ENCODE measurements at places on chromosomes 11 and 22. TPM values are rescaled to one million over a fixed set of nuclear protein-coding genes. Genes with fewer than 3 reads are reported as not detected.

DNA sequence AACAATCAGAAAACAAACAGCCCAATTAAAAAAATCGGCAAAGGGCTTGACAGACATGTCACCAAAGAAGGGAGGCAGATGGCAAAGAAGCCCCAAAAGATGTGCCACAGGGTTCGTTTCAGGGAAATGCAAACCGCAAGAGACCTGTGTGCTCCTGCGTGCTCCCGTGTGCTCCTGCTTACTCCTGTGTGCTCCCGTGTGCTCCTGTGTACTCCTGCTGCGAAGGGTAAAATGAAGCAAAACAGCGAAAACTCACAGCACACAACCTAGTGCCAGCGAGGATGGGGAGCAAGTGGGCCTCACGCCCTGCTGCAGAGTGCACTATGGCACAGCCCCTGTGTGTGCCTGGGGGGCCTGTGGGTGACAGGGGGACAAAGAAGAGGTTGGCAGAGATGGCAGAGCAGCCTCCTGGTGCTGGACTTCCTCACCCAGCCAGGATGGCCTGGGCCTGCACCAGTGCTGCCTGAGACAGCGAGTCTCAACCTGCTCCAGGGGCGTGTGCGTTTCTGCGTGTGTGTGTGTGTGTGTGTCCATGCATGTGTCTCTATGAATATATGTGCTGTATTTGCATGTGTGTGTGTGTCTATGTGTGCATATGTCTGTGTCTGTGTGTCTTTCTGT, 14.0 kb downstream of the ASCL2 start:
- H3K27ac ChIP-seq: peak overlapping the region; percentile 84
- DNase-seq: no peak
- no peak overlapping the region for H3K4me3 ChIP-seq

DNA sequence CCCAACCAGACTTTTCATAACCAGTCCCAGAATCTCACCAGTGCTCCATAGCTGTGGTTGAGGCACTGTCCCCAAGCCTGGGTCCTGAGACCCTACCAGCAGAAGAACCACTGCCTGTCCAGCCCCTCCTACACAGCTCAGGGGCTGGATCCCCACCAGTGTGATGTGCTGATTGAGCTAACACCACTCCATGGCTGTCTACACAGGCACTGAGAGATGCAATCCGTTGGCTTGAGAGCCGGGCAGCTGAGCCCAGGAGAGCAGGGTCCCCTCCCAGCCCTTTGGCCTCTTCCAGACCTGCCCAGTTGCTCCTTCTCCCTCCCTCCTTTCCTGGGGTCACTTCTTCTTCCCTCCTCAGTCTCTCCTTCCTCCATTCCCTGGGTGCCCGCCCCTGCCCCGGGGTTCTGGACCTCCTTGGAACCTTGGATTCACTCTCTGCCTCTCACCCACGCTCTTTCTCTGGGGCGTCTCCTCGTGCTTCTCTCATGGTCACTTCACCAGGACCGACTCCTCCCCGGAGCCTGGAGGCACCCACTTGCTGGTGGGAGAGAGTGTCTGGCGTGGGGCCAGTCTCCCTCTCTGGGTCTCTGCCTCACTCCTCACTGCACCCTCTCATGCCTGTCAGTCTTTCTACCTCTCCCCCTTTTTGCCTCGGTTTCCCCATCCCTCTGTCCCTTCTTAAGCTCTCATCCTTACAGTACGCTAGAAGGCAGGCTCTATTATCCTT, 706 bp upstream of the SCYL1 start:
- peaks cover 7% of the 10 kb centered on the region for H3K36me3 ChIP-seq
- H3K27ac ChIP-seq: no peak overlapping the region
- peaks cover 27% of the 10 kb centered on the region for H3K4me1 ChIP-seq

KRTAP5-7 gene
- 0.41 TPM for total RNA-seq

DNA sequence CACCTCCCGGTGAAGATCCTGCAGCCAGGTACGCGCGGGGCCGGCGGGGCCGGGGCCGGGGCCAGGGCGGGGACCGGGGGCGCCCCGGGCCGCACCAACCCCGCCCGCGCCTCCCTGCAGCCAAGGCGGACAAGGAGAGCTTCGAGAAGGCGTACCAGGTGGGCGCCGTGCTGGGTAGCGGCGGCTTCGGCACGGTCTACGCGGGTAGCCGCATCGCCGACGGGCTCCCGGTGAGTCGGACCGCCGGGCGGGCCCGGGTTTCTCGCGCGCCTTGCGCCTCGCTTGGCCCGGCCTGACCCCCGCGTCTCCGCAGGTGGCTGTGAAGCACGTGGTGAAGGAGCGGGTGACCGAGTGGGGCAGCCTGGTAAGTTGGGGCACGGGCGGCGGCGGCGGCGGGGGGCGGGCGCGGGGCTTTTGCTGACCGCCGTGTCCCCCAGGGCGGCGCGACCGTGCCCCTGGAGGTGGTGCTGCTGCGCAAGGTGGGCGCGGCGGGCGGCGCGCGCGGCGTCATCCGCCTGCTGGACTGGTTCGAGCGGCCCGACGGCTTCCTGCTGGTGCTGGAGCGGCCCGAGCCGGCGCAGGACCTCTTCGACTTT, 531 bp downstream of the PIM3 start:
- peak overlapping the region; percentile 86 for H3K27ac ChIP-seq
- H3K27me3 ChIP-seq: no peaks in the 10 kb centered on the region
- no peak for DNase-seq
- H3K4me3 ChIP-seq: peak overlapping the region; percentile 80
- H3K36me3 ChIP-seq: peaks cover 2% of the 10 kb centered on the region
- H3K4me1 ChIP-seq: no peaks in the 10 kb centered on the region

DNA sequence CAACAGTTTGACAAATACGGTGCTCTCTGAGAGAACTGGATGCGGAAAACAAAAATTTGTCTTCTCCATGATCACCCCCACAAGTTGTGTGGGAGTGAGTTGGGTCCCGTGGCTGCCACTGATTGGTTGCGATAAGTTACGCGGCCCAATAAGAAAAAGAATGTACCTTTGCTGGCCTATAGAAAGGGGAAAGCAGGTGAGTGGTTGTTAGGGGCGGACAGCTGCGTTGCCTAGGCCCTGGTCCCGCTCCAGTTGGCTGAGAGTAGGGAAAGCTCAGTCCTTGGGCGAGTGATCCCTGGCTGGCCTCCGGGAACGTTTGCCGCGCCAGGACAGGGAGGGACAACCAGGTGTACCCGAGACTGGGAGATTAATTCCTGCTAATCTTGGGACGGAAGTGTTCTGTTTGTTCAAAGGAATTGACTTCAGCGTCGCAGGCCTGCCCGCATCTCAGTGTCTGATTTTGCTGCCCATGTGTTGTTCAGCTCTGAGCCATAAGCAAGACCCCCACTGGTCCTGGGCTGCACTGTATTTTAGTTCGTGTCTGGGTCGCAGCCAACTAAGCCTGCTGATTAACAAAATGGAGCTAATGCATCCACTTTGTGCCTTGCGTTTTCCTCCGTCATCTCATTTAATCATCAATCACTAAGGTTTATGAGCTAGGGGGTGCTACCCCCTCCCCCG, 773 bp upstream of the SYVN1 start:
- peak; percentile 80 for DNase-seq
- no peaks in the 10 kb centered on the region for H3K27me3 ChIP-seq
- H3K4me3 ChIP-seq: peak overlapping the region; percentile 98
- peaks cover 20% of the 10 kb centered on the region for H3K4me1 ChIP-seq
- H3K27ac ChIP-seq: peak overlapping the region; percentile 100

DNA sequence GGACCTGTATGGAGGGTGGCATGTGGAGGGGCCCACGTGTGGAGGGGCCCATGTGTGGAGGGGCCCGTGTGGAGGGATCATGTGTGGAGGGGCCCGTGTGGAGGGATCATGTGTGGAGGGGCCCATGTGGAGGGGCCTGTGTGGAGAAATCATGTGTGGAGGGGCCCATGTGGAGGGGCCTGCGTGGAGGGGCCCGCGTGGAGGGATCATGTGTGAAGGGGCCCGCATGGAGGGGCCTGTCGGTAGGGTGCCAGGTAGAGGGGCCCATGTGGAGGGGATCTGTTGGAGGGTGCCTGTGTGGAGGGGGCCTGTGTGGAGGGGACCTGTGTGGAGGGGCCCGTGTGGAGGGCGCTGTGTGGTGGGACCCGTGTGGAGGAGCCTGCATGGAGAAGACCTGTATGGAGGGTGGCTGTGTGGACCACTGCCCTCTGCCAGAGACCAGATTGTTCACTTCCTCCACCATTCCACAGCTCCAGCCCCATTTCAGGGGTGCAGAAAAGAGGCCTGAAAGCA, 47.0 kb downstream of the IGLL5 start:
- H3K4me3 ChIP-seq: no peak overlapping the region
- H3K4me1 ChIP-seq: peaks cover 4% of the 10 kb centered on the region
- no peaks in the 10 kb centered on the region for H3K36me3 ChIP-seq
- peaks cover 7% of the 10 kb centered on the region for H3K27me3 ChIP-seq
- H3K27ac ChIP-seq: no peak overlapping the region
- DNase-seq: no peak

GRCh38 chr11:32511926-32512325, 71.7 kb upstream of the EIF3M start:
- no peak overlapping the region for H3K27ac ChIP-seq
- DNase-seq: no peak
- H3K36me3 ChIP-seq: no peaks in the 10 kb centered on the region
- H3K4me3 ChIP-seq: no peak overlapping the region
- H3K4me1 ChIP-seq: peaks cover 3% of the 10 kb centered on the region

DNA sequence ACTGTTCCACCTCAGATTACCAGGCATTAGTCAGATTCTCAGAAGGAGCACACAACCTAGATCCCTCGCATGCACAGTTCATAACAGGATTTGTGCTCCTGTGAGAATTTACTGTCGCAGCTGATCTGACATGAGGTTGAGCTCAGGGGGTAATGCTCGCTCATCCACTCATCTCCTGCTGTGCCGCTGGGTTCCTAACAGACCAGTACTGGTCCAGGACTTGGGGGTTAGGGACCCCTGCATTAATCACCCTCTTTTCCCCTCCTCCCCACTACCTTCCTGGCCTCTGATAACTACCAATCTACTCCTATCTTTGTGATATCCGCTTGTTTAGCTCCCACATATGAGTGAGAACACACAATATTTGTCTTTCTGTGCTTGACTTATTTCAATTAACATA, 83.5 kb upstream of the FSHB start:
- no peak overlapping the region for H3K27ac ChIP-seq
- DNase-seq: no peak
- H3K4me1 ChIP-seq: peaks cover 3% of the 10 kb centered on the region
- no peaks in the 10 kb centered on the region for H3K36me3 ChIP-seq
- H3K4me3 ChIP-seq: no peak overlapping the region
- H3K27me3 ChIP-seq: no peaks in the 10 kb centered on the region

DNA sequence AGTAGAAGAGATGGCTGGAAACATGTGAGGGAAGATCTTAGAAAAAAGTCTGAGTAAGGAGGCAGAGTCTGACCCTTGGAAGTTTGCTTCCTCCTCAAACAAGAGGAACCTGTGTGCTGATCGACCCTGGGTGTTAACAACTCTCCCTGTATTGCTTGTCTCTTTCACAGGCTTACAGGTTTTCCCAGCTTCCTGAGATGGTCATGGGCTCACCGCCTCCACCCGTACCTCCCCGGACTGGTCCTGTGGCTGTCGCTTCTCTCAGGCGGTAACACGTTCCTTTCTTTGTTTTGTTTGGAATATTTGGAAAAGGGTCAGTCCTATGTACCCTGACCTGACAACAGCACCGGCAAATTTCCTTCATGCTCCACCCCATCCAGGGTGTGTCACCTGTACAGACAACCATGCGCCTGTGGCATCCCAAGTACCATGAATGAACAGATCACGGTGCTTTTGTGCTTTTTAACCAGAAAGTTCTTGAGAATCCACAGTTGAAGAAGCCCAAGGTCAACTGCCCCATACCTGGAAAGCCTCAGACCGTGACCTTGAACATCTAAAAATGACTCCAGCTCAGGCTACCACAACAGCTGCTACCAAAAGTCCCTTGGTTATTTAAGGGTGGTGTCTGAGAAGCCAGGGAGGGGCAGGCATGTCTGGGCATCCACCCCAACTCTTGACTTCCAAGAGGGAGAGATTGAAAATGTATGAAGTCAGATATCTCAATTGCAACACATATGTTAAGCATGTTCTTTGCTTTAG, 44.6 kb downstream of the C11orf91 start:
- H3K27ac ChIP-seq: no peak overlapping the region
- DNase-seq: no peak
- H3K36me3 ChIP-seq: peaks cover 4% of the 10 kb centered on the region
- no peaks in the 10 kb centered on the region for H3K27me3 ChIP-seq
- no peak overlapping the region for H3K4me3 ChIP-seq
- H3K4me1 ChIP-seq: no peaks in the 10 kb centered on the region

GRCh38 chr11:106063009-106063408, 14.1 kb downstream of the KBTBD3 start:
- no peaks in the 10 kb centered on the region for H3K4me1 ChIP-seq
- no peaks in the 10 kb centered on the region for H3K27me3 ChIP-seq
- DNase-seq: no peak
- H3K4me3 ChIP-seq: no peak overlapping the region
- no peak overlapping the region for H3K27ac ChIP-seq

- no peaks in the 10 kb centered on the region for H3K27me3 ChIP-seq
- H3K4me3 ChIP-seq: no peak overlapping the region
- H3K4me1 ChIP-seq: no peaks in the 10 kb centered on the region
- peak overlapping the region; percentile 83 for H3K27ac ChIP-seq
Measured at GRCh38 chr22:29517215-29517908, 36.2 kb downstream of the THOC5 start.
